Amygdala (tissue), 56 donors: ENCODE measurements at places on chromosomes 4 and X.

GRCh38 chr4:45596379-45597101 lies 527.3 kb downstream of the GABRG1 start:
- DNase-seq = no peak

GRCh38 chrX:108438110-108438623 lies at the start of gene COL4A6:
Gene COL4A6 (minus strand): TSS chrX:108438422. CDS start chrX:108438196, 226 bp downstream.
- no peak for DNase-seq

DNA sequence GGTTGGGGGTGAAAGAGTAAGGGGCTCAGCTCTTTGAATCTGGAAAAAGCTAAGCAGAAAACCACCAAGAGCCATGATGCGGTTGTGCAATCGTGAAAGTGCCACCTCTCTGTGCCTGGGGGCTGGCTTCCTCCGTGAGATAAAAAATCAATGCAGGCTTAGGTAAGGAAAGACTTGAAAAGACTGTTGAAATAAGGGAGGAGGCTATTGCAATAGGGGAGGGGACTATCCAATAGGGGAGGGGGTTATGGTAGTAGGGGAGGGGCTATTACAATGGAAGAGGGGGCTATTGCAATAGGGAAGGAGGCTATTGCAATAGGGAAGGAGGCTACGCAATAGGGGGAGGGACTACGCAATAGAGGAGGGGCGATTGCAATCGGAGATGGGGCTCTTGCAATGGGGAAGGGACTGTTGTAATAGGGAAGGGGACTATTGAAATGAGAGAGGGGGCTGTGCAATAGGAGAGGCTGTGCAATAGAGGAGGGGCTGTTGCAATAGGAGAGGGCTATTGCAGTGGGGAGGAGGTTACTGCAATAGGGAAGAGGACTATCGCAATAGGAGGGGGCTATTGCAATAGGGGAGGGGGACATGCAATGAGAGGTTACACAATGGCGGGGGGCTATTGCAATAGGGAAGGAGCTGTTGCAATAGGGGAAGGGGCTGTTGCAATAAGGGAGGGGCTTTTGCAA lies 162.3 kb upstream of the PSAPL1 start:
- DNase-seq = no peak

GRCh38 chrX:19579485-19579884 lies 64.2 kb upstream of the MAP3K15 start:
- no peak for DNase-seq

- DNase-seq = no peak
Measured at GRCh38 chr4:158535130-158535614, 13.5 kb downstream of the RXFP1 start.

- DNase-seq = no peak
Measured at GRCh38 chr4:99099311-99099710, 10.7 kb upstream of the ADH5 start.

GRCh38 chr4:11814758-11815157 lies 386.1 kb upstream of the HS3ST1 start:
- no peak for DNase-seq

DNA sequence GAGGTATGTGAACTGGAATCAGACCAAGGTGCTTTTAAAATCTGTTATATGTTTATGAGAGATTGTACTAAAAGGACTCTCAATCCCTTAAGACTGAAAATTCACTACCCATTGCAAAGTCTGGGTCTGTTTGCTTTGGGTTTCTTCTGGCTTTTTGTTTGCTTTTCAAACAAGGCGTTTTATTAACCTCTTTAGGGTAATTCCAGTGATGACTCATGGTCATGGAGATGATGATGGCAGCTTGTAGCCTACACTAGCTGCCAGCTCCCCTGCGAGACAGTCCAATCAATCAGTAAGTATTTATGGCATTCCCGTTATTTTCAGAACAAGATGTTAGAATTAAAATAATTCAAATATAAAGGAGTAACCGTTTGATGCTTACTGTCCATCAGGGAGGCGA lies 643.8 kb upstream of the FTHL17 start:
- DNase-seq = no peak

GRCh38 chr4:71860643-71861042 lies 76.8 kb upstream of the GC start:
- no peak for DNase-seq

- DNase-seq = no peak
Measured at GRCh38 chr4:97984545-97985131, 158.6 kb downstream of the STPG2 start.

- DNase-seq = no peak
Measured at GRCh38 chr4:82223715-82224114, 150.1 kb downstream of the HNRNPD start.

GRCh38 chrX:150762258-150763165 lies 69.3 kb downstream of the MTMR1 start:
- DNase-seq = no peak

- DNase-seq = no peak
Measured at GRCh38 chr4:34271479-34272355, 1972.6 kb downstream of the ARAP2 start.
